ENCODE measurements at places on chromosomes 11 and 22.

- DNase-seq: no peak
Measured at GRCh38 chr11:28038775-28039174, 69.2 kb downstream of the KIF18A start.

DNA sequence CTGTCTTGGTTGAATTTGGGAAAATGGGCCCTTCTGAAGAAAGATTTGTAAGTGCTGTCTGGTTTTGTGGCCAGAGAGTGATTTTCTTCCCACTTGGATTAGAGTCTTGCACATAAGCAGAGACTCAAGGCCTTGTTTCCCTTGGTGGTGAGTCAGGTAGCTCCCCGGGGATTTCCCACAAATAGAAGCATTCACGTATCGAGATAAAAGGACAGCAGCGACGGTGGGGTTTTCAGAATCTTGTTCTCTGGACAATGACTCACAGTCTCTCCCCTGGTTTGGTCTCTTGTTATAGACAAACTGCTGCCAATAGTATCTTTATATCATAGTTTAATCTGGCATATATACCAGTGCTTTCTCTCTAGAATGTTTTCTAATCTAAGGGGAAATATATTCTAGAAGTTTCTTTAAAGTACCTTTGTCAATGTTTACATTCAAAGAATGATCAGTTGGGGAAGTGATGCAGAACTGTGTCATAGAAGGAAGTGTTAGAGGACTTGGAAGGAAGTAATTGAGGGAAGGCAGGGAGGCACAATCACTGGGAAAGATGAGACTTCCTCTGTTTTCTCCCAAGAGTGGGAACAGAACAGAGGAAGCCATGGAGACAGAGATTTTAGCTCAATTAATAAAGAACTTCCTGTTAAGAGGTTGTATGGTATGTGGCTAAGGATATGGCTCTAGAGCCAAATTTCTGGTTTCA lies 18.1 kb downstream of the POLA2 start:
- peak; percentile 65 for DNase-seq

DNA sequence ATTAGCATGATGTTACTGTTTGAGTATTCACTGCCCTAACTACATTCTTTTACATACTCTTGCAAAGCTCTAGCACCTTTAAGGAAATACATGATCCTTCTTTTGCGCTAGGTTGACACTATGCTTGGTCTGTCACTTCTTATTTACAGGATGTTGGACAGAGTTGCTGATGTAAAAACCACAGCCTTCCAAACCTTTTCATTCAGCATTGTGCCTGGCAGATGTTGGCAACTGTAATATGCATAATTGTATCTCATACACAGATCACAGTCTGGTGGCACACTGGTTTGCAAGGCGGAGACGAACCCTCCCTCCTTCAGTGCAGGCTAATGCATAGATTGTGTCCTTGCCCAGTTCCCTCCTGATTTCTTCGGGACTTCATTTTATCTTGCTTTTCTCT lies 224.1 kb downstream of the SNX19 start:
- no peak for DNase-seq

DNA sequence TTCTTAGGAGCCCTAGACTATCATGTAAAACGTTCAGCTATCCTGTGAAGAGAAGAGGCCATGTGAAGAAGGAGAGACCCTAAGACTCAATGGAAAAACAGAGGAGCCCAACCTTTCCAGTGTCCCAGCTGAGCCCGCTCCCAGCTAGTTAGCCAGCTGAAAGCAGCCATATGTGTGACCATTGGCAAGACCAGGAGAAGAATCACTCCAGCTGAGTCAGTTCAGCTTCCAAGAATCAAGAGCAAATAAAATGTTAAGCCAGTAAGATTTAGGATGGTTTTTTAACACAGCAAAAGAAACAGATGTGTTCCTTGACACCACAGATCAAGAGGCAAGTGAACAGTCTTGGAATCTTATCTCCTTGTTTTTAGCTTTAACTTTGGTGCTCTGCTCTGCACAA lies 108.0 kb downstream of the CCDC81 start:
- DNase-seq: no peak

DNA sequence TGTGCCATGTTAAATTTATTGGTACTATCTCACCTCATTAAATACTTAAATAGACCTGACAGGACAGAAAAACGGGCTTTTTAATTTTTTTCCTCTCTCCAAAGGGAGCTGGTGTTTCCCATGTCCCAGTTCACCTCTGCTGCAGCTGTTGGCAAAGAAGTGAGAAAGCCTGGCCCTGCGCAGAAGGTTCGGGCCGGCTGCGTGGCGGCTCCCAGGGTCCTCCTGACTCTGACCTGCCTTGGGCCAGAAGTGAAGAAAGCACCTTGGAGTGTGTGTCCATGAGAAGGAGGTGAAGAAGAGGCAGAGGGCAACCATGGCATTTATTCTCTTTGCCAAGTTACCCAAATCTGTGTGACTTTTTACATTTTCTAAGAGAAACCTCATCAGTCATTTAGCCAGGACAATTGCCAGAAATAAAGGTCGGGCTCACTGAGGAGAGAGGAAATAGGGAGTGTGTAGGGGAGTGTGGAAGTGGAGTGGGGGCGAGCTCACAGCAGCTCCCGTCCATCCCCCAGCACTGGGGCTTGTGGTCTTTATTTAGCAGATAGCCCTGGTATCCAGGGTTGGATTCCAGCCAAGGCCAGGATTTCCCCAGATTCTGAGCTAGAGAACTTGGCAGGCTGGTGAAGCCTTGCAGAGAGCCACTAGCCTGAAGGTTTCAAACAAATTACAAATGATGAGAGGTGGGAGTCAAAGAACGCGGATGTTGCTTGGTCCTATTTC lies 102.4 kb upstream of the CADM1 start:
- DNase-seq: no peak

DNA sequence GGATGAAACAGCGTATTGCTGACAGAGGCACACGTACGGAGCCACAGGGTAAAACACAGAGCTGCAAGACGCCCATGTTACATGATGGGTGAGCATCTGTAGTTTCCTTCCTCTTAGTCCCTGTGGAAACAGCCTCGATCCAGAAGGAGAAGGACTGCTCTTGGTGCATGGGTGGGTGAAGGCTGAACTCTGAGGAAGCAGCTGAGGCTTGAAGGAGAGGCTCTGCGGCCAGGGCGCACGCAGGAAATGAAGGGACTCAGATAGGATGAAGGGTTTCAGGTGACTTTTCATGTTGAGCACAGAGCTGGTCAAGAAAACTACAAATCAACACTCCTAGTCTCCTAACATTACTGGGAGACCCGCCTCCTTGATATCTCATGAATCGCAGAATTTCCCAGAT lies 65.7 kb upstream of the ADA2 start:
- DNase-seq: no peak

DNA sequence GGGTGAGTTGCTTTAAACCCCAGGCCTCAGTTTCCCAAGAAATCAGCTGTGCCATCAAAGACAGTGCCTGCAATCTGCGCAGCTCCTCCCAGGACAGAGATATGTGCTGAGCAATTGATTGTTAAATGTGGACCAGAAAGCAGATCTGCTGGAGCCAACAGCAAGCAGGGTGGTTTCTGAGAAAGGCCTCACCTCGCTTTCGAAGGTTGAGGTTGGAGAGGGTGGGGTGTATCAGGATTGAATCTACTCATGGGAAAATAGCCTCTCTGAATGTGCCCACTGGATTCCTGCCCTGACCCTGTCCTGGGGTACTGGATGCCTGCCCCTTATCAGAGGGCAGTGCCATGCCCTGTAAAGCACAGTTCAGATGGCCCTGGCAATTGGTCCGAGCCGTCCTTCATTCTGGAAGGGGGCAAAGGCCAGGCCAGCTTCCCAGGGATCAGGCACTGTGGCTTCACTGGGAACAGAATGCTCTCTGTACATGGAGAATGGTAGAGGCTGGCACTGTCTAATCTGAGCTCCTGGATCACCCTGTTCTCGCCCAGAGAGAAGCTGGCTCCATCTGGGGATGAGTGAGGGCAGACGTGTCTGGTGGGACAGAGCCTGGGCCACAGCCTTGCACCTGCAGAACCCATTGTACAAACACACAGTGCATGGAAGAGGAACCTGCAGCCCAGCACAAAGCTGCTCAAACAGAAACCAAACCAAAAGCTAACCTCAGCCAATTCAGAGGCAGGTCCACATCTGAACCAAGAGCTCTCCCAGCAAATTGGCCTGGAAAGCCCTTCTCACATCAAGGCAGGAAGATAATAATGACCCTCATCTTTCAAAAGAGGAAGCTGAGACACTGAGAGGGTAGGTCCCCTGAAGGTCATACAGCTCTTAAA lies 15.2 kb downstream of the DHCR7 start:
- no peak for DNase-seq

DNA sequence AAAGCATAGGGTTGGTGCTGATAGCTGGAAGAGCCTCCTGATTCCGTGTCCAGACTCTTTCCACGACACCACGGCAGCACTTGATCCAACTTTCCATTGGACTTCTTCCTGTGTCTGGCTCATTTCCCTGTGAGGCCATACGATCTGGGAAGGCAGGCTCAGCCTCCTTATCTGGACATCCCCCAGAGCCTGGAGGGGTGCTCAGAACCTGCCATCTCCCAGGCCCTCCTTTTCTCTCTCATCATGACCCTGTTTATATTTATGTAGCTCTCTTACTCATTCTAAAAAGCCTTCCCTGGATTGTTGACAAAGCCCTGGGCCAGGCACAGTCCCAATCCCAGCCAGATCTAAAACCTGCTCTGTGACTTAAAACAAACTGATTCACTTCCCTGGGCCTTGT lies 7.8 kb upstream of the BCL9L start:
- DNase-seq: no peak

DNA sequence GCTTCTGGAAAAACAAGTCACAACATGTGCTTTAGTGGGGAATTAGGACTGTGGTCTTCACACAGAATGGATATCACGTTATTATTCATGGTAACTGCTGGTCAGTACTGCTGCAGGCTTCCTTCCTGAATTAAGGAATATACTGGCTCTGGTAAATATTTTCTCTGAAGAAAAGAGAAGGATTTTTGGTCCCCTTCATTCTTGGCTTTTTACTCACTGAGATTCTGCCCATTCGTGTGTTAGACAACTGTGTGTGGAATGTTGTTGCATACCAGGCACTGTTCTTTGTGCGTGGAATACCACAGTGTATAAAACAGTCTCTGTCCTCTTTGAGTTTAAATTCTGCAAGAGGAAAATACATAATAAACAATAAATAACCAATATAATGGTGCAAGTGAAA lies 80.3 kb downstream of the ALX4 start:
- no peak for DNase-seq

DNA sequence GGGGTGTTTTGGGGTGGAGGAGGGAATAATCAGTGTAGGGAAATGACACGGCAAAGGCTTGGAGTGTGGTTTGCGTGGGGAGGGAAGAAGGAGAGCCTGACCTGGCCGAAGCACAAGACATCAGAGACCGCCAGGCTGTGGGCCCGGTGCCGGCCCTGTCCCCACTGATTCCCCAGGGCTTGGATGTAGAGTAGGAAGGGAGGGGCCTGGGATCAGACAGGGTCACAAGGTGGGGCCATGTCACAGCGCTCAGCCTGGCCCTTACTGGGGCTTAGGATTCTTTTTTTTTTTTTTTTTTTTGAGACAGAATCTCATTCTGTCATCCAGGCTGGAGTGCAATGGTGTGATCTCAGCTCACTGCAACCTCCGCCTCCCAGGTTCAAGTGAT lies 9.8 kb downstream of the PICK1 start:
- DNase-seq: no peak

DNA sequence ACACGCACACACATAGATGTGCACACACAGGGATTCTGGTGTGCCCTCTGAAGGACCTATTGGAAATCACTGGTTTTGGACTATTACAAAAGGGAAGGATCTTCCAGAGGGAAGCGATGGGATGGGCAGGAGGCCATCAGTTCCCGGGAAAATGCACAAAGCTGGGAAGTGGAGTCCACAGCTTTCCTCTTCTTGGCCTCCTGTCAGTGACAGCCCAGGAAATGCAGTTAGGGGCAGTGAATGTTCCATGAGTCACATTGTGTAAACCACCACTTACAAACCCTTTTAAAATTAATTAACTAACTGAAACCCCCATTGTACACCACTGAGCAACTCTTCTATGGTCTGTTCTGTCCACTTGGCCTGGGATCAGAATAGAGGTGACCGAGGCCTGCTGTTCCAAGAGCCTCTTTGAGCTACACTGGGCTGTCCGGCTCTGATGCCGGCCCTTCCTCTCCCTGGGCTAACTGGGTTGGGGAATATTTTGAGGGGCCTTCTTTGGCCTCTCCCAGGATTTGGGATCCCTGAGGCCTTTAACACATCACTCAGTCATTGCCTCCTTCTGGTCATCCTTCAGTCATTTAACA lies 137.7 kb downstream of the FEZ1 start:
- DNase-seq: no peak
